ENCODE measurements at places on chromosomes 3 and 15.

DNA sequence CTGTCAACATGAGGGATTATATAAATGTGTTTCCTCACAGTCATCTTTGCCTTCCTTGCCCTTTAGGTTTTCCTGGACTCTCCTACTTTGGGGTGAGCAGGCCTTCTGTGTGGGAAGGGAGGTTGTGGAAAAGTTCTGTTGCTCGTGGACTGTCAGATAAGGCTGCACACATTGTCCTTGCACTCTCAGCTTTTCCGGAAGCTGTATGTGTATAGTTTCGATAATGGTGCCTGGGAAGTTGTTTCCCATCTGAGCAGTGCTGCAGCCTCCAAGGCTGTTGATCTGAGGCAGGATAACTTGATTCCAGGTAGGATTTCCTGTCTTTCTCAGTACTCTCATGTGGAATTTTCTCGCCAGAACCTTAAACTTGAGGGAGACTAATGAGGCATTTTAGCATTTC is 297.8 kb upstream of the AZI2 start:
- DNase-seq: no peak

DNA sequence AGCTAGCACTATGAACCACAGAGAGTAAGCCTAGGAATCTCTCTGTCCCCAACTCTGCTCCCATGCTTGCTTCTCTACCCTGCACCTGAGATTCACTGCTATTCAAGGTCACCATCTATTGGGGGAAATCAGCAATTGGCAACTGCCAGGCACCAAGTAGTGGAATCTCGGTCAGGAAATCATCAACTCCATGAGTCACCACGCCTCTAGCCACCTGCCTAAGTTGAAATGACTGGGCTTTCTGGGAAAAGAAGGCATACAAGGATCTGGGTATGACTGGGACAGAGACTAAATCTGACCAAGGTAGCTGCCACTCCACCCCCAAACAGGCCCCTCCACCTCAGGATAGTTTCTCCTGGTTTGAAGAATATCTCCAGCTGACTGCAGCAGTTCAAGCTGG is 464.1 kb upstream of the CBLB start:
- no peak for DNase-seq

DNA sequence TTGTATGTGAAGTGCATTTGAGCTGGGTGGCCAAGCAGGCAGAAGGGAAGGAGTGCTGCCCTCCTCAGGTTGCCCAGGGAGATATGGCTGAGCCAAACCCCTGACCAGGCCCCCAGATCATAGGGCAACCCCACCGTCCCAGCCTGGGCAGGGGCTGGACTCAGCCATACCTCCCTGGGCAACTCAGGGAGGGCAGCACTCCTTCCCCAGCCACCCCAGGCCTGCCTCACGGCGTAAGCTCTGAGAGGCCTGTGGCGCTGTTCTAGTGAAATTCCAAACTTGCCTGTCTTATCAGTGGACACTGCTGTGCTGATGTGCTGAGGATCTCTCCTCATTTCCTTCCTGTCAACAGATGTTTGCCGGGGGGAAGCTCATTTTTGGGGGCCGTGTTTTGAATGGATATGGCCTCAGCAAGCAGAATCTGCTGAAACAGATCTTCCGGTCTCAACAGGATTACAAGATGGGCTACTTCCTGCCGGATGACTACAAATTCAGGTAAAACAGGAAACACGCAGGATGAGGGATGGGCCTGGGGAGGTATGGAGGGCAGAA is 57.6 kb upstream of the FGD5 start:
- DNase-seq: no peak

GRCh38 chr15:74907163-74907870 is 666 bp upstream of the FAM219B start:
- DNase-seq: no peak

DNA sequence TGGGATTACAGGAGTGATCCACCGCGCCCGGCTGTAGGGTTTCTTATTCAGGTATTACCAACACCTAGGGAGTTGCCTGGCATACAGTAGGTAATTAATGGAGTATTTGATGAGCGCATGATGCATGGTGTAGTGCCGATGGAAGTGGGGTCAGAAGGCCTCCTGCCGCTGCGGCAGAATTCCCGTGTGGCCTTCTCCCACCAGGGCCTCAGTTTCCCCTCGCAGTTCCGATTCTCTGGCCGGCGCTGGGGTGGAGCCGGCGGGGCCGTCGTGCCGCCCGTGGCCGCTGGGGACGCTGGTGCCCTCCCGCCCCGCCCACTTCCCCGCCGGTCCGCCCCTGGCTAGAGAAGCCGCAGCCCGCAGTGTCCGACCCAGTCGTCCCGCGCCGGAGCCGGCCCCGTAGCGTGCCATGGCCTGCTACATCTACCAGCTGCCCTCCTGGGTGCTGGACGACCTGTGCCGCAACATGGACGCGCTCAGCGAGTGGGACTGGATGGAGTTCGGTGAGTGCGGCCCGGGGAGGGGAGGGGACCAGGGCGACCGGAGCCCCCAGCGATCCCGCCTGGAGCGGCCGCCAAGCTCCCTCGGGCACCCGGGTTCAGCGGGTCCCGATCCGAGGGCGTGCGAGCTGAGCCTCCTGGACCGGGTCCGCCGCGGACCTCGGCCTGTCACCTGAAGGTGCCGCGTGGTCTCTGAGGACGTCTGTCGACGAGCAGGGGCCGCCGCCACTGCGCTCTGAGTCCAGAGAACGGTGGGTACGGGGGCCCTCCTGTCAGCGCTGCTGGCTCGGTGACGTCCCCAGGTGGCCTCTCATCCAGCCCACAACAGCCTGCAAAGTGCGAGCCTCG is at the start of gene IRAK2:
Gene IRAK2 (plus strand): TSS at position 374 of the 848 bp plus-strand sequence. CDS start 36 bp downstream, at position 410.
- no peak for DNase-seq

DNA sequence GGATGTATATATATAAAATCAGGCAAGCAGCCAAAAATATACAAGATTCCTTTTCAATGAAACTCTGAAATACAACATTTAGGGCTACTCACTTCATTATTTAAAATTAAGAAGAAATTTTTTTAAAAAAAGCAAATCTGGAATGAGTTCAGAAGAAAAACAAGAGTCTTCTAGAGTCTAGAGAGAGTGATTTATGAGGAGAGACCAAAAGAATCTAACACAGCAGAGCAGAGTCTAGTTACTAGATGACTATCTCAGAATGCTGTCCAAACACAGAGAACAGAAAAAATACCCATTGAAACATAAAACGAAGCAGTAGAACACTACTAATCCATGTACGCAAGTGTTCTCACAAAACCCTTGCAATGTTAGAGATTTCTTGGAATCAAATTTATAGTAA is 275.2 kb upstream of the CBLB start:
- DNase-seq: no peak

DNA sequence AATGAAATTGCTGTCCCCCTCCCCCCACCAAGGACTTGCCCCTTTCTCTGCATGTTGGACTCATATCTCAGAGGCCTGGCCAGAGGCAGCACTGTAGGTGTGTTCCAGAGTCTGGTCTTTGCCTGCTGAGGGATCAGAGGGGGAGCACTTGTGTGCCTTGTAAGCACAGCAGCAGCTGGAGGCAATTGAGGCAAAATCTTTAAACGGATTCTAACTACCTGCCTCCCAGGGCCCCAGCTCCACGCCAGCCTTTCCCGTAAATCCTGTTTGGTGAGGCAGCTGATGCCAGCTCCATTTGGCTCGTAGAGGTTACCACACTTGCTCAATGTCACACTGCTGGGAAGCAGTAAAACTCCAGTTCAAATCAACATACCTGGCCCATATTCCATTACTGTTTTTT is 2.3 kb upstream of the IDH2 start:
- no peak for DNase-seq

- DNase-seq: no peak
Observed at GRCh38 chr15:57375827-57376695, at the start of gene CGNL1. Gene CGNL1 (plus strand): TSS chr15:57376505. CDS start chr15:57438000, 61,495 bp downstream.

- no peak for DNase-seq
Observed at GRCh38 chr15:70669006-70669602, 94.3 kb downstream of the UACA start.

DNA sequence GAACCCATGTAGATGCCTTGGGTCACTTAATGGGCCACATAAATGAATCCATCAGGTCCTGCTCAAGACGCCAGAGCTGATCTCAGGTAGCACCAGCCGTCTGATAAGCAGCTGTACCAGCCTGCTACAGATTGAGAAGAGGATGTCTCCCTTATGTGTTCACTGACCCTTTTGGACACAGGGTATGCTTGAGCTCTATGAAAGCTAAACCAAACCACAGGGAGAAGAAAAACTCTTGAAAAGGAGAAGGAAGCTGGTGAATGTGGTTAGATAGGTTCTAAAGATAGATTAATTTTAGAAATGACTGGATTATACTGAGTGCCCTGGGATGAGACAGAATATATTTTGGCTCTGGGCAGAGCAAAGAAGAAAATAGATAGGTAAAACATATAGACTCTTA is 187.5 kb downstream of the SPATA16 start:
- DNase-seq: no peak

DNA sequence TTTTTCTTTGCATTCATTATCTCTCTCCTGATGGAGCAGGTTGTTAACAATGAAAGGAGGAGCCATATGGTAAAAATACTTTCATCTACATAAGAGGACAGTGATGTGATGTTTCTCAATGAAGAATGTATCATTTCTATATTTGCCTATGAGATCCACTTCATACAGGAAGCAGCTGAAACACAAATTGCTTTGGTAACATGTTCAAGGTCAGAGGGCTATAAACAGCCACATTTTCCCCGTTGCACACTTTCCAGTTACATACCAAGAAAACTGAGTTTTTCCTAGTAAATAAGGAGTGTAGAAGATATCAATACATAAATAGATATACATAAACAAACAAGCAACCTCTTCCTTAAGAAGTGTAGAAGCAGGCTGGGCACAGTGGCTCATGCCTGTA is 32.6 kb upstream of the GYG1 start:
- no peak for DNase-seq

GRCh38 chr3:60542995-60543394 is 708.3 kb downstream of the FHIT start:
- no peak for DNase-seq

DNA sequence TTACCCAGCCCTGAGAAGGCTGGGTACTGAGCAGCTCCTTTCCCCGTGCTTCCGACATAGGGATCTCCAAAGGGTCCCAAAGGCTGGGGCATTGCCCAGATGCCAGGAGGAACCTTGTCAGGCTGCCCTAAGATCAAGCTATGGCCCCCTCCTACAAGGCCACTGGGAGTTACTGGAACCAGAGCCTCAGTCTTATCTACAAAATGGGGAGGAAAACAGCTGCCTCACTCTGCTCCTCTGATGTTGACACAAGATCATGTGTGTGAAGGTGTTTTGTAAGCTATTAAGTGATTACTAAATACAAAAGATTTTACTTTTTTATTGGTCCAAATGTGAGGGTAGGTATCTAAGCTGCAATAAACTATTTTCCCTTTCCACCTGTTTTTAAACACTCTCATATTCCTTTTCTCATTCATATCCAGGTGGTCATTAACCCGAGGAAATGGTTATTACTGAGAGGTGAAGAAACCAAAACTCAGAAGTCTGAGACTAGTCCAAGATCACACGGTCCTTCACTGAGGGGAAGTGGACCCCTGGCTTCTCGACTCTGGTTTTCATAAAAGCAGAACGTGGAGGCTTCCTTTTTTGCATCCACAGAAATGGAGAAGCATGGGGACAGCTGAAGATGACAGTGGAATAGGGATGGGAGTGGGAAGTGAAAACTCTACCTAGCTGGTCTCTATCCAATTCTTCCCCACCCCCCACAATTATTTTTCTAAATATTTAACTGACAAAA is 1.7 kb downstream of the ARPIN start:
- no peak for DNase-seq

DNA sequence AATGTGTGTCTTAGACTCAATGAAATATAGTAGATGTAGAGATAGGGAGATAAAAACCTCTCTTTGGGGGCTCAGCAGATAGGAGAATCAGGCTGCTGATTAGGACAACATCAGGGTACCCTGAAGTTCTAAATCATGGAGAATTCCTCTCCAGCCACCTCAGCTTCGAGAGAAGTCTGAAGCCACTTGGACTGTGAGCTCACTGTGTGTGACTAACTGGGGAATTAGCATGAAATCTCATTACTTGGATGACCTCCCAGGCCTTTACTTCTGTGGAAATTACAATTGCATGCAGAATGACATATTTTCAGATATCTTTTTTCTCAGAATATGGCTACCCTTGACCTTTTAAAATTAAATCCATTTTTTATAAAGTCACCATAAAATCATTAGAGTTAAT is 128.0 kb upstream of the MRPL3 start:
- DNase-seq: no peak

- no peak for DNase-seq
Observed at GRCh38 chr15:55708720-55709119, 34.2 kb downstream of the PRTG start.

GRCh38 chr3:46853441-46854415 is 9.5 kb downstream of the MYL3 start:
- DNase-seq: no peak

GRCh38 chr15:40032125-40032839 is 6.7 kb downstream of the SRP14 start:
- no peak for DNase-seq

DNA sequence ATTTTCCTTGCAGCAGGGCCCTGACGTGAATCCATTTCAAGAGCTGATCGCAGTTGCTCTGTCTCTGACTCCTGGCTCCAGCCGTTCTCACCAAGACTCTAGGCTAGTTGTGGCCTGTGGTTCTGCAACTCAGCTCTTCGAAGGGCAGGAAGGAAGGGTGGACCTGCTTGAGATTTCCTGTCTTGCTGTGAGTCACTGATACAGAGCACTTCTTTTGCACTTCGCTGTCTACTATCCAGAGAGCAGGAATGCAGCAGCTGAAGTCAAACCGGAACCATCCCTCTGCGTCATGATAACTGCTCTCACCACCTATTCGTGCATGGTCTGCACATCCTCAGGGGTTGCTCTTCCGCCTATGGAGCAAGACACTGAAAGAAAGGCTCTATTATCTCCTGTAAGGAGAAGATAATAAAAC is 59.7 kb downstream of the RAP2B start:
- peak; percentile 55 for DNase-seq

- no peak for DNase-seq
Observed at GRCh38 chr3:30622790-30623189, 16.4 kb downstream of the TGFBR2 start.

DNA sequence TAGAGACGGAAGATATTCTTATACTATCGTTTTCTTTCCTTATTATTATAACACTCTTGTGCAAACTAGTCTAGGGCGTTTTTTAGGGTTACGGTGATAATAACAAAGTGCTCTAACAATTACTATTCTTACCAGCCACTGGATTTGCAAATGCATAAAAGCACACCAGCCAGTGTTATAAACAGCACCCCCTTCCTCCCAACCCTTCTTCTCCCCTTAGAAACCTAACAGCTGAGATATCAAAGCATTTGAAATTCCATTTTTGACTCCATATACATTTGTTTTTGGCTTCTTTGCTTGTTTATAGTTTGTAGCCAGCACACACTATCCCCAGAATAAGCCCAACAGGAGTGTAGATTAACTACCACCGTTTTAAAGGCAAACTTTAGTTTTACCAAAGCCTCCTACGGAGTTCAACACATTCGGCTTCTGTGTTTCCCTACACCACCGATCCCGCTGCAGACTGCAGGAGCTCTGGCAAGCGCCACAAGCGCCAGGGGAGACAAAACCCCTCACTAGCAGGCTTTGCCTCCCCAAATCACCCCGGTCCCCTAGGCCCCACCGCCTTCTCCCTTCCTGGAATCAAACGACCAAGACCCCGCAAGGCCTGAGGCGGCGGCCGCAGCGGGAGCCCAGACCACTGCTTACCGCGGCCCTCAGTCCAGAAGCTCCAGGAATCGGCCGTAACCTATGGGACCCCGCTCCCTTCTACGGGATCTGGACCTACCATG is 461 bp downstream of the COPB2 start:
- no peak for DNase-seq

GRCh38 chr3:73143821-73144237 is 82.4 kb downstream of the EBLN2 start:
- no peak for DNase-seq

Data from stimulated activated CD4-positive, alpha-beta T cell treated with anti-CD3 and anti-CD28 coated beads, Interleukin-1b, Interleukin-23, amount 100 ng/mL, for 1 hour (primary cell).